ENCODE measurements at places on chromosomes 2 and 18.

- DNase-seq, result no peak
Measured at GRCh38 chr2:23692263-23692662, 234.7 kb downstream of the ATAD2B start.

DNA sequence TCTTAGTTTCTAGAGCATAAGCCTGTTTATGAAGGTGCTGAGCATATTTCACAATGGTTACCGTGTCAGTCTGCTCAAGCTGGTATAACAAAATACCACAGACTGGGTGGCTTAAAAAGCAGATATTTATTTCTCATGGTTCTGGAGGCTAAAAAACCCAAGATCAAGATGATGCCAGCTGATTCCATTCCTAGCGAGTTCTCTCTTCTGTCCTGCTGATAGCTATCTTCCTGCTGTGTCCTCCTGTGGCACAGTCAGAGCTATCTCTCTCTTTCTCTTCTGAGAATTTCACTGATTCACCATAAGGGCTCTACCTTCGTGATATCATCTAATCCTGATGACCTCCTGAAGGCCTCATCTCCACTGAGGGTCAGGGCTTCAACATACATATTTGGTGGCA, 273.0 kb downstream of the CDH2 start:
- DNase-seq, result no peak

DNA sequence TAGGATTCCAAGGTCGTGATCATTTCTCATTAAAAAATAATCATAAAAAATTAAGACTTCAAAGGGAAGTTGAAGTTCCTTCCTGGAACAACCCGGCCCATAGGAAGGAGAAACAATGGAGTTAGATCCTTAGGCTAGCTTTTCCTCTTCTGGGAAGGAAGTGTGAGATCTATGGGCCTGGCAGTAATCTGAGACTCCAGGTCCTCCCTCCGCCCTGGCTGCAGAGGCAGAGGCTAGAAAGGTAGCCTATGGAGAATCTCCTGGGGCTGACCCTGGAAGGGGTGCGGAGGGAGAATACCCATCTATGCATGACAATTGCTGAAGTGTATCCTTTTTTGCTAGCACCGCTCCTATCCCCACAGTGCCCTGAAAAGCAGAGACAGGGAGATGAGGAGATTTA, 37.9 kb downstream of the TRIB2 start:
- DNase-seq, result no peak

- DNase-seq, result no peak
Measured at GRCh38 chr2:106115250-106115649, 78.9 kb downstream of the UXS1 start.

DNA sequence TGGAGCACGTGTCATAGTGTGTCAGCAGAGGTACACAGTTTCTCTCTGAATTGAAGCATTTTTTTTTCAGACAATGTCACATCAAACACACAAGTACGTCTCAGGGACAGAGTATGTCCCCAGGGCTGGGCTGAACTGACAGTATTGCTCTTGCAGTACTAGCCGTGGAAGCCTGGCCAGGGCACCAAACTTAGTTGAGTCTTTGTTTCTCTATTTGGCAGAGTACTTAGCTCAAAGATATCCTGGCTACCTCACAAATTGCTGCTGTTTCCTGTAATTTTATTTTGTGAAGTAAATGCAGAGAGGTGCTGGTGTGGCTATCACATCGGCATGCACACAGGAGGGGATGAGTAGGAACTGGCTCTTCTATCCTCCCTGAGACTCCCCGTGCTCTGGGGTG, 691.6 kb upstream of the HS6ST1 start:
- DNase-seq, result no peak

DNA sequence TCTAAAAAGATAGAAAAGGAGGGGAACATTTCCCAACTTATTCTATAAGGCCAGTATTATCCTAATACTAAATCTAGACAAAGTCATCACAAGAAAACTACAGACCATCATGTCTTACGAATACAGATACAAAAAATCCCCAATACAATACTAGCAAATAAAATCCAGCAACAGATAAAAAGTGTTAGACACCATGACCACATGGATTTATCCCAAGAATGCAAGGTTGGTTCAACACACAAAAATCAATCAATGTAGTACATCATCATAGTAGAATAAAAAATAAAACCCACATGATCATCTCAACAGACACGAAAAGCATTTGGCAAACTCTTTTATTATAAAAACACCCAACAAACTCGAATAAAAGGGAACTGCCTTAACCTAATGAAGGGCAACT, 18.5 kb downstream of the SLC66A2 start:
- no peak for DNase-seq

- no peak for DNase-seq
Measured at GRCh38 chr18:68676913-68677312, 38.0 kb downstream of the TMX3 start.
